CD4-positive, alpha-beta memory T cell (primary cell): ENCODE measurements at places on chromosomes 7 and 10. TPM values are rescaled to one million over a fixed set of nuclear protein-coding genes. Genes with fewer than 3 reads are reported as not detected.

DNA sequence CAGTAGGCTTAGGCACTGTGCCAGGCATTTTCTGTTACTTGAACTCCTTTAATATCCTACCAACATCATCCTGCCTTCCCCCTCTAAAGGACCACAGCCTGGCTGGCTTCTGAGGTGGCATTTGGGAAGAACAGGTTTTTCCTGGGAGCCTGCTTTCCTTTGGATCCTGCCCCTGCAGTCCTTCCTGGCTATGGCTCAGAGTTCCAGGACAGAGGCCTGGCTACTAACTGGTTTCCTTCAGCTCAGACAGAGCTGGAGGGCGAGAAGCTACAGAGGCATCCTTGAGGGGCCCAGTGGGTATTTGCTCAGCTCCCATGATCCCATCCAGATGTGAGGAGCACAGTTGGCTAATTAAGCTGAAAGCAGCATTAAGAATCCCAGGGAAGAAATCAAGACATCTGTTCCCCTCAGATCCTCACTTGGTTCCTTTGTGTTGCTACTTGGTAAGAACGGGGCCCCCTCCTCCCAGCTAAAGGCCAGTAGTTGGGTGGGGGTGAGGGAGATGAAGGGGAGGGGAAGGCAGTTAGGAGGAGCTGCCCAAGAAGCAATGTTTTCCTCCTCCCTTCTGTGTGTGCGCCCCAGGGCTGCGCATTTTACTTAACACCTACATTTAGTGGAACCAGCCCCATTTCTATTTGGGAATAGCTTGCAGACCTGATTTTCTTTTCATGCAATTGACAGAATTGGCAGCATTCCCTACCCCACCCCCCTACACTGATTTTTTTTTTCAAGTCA lies 142.6 kb upstream of the SORCS3 start:
- no peaks in the 10 kb centered on the region for H3K36me3 ChIP-seq
- H3K4me3 ChIP-seq: no peak overlapping the region
- no peaks in the 10 kb centered on the region for H3K4me1 ChIP-seq
- H3K27ac ChIP-seq: no peak overlapping the region

- no peak overlapping the region for H3K27ac ChIP-seq
- H3K4me1 ChIP-seq: peaks cover 7% of the 10 kb centered on the region
- no peak overlapping the region for H3K4me3 ChIP-seq
- DNase-seq: no peak
Observed at GRCh38 chr10:124534826-124535601, 73.4 kb downstream of the LHPP start.

- H3K36me3 ChIP-seq: no peaks in the 10 kb centered on the region
- no peak for DNase-seq
- no peak overlapping the region for H3K27ac ChIP-seq
Observed at GRCh38 chr7:51224811-51225595, 91.6 kb downstream of the COBL start.

GRCh38 chr10:89829887-89830269 lies 128.5 kb downstream of the KIF20B start:
- H3K4me3 ChIP-seq: no peak overlapping the region
- no peaks in the 10 kb centered on the region for H3K36me3 ChIP-seq
- H3K27ac ChIP-seq: no peak overlapping the region

DNA sequence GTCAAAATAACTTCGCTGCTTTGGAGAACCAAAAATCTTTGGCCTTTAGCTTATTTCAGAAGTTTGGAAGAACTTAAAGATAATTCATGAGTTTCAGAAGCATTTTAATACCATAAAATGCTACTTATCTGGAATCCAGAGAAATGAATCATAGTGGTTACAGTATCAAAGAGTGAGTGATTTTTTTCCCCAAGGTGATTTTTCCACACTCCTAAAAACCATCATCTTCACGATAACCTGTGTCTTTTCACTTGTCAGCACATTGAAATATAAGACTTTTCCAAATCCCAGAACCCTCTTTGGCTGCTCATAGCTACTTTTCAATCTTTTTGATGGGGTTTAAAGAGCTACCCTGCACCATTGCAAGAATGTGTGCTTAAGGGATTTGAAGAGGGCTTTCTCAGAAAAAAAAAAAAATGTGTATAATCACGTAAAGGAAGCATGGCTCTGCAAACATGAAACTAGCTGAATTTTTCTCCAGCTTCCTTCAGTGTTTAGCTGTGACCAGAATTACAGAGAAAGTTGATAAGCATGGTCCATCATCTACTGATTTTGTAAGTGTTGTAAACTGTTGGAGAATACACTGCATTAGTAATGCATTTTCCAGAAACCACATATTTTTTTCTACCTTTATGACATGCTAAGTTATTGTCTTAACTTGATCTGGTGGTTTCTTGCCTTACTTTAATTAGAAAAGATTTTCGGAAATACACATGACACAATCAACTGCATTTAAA lies 134.9 kb downstream of the BICC1 start:
- DNase-seq: no peak
- H3K27me3 ChIP-seq: no peaks in the 10 kb centered on the region
- H3K4me3 ChIP-seq: no peak overlapping the region
- no peaks in the 10 kb centered on the region for H3K36me3 ChIP-seq

DNA sequence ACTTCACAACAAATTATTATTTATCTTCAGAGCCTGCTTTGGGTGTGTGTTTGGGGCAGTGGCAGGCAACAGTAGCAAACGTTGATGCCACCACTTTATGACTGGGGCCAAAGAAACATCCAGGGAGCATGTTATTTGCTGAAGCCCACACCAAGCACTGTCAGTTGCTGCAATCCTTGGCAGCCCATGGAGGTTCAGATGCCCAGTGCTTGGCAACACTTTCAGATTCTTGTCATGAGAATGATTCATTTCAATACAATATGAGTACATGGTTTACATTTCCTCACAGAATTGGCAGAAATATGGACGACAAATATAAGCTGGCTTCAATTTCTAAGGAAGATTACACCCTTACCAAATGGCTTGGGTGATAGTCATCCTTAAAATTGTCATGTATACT lies 46.5 kb upstream of the GLI3 start:
- no peak overlapping the region for H3K27ac ChIP-seq
- H3K4me1 ChIP-seq: no peaks in the 10 kb centered on the region
- H3K27me3 ChIP-seq: no peaks in the 10 kb centered on the region
- no peaks in the 10 kb centered on the region for H3K36me3 ChIP-seq
- no peak overlapping the region for H3K4me3 ChIP-seq

DNA sequence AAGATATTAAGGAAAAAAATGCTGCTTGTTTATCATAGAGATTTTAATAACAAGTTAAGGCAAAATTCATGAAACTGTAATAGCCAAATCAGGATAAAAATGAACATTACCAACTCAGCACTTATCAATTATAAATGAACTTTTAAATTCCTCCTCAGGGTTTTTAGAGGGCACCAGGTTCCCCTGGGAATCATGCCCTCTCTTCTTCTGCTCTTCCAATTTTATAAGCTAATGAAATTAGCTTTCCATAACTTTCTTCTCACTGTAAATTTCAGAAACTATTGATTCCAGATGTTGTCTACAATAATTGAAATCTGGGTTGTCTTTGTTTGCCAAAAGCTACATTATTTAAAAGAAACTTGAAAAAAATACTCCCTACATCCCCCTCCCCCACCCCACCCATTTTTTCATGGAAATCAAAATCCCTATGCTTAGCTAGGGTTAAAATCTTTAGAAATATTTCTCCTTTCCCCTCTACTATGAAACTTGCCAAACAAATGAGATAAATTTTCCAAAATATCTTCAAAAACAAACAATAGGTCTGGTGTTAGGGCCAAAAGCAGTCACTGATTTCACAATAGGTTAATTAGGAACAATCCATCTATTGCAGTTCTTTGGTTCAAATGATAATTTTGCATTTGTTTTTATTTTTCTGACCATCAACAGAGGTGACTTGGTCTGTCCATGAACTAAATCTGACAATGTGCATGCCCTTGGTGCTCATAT lies 187.7 kb downstream of the DOCK4 start:
- no peak overlapping the region for H3K27ac ChIP-seq
- H3K36me3 ChIP-seq: no peaks in the 10 kb centered on the region
- H3K4me1 ChIP-seq: no peaks in the 10 kb centered on the region
- no peak overlapping the region for H3K4me3 ChIP-seq
- H3K27me3 ChIP-seq: no peaks in the 10 kb centered on the region

- H3K27ac ChIP-seq: no peak overlapping the region
- H3K36me3 ChIP-seq: peaks cover 4% of the 10 kb centered on the region
- H3K4me1 ChIP-seq: peaks cover 9% of the 10 kb centered on the region
Observed at GRCh38 chr10:125783408-125783807, 7.8 kb upstream of the MMP21 start.

DNA sequence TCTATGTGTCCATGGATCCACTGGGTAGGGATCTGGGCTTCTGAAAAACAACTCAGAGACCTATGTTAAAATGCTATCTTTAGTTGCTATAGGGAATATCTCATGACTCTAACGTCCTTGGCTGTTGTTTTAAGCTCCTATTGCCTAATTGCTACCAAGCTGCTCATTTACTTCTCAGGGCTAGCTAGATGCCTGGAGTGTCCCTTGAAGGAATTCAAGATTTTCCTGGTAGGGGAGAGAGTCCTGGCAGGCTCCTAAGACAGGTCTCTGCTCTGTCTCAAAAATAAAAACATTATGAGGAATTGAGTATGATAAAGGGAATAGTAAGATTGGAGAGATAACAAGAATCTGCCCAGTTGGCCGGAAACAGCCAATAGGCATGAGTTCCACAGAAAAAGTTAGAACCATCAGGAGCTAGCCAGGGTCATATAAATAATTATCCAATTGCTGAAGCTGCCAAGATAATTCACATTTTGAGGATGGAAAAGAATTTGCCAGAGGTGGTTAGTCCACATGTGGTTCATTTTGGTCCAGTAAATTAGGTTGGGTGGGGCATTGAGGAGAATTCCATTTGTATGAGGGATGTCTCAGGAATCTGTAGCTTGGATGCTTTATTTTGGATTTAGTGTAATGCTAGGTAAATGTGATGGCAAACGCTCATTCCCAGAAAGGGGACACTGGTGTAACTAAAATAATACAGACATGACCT lies 362.7 kb upstream of the VSTM2A start:
- no peak for DNase-seq
- H3K4me1 ChIP-seq: no peaks in the 10 kb centered on the region
- H3K4me3 ChIP-seq: no peak overlapping the region
- H3K27me3 ChIP-seq: no peaks in the 10 kb centered on the region
- no peaks in the 10 kb centered on the region for H3K36me3 ChIP-seq
- no peak overlapping the region for H3K27ac ChIP-seq

GRCh38 chr10:59808896-59809643 lies 55.8 kb upstream of the MRLN start:
- peak; percentile 48 for DNase-seq
- H3K36me3 ChIP-seq: peaks cover 65% of the 10 kb centered on the region
- H3K4me3 ChIP-seq: no peak overlapping the region
- no peaks in the 10 kb centered on the region for H3K27me3 ChIP-seq

- no peaks in the 10 kb centered on the region for H3K36me3 ChIP-seq
- no peak overlapping the region for H3K4me3 ChIP-seq
- no peak for DNase-seq
Observed at GRCh38 chr10:25694971-25695370, 239.1 kb upstream of the MYO3A start.

DNA sequence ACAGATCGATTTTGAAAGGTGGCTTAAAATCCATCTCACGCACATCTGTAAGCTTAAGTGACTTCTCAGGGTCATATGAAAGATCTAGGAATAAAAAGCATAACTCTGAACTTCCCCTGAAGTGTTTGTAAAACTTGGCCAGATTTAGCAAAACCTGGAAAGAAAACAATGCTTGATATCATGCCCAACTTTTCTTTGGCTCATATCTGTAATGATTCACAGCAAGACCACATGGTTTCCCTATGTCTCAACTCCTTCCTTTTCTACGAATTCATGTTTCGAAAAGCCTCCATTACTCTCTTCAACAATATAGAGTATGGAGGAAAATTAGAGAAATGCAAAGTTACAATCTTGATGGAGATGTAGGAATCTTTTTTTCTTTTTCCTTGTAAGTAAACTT lies 20.1 kb upstream of the CABCOCO1 start:
- no peaks in the 10 kb centered on the region for H3K27me3 ChIP-seq
- DNase-seq: no peak
- H3K27ac ChIP-seq: no peak overlapping the region
- H3K4me1 ChIP-seq: no peaks in the 10 kb centered on the region
- H3K36me3 ChIP-seq: no peaks in the 10 kb centered on the region
- no peak overlapping the region for H3K4me3 ChIP-seq

DNA sequence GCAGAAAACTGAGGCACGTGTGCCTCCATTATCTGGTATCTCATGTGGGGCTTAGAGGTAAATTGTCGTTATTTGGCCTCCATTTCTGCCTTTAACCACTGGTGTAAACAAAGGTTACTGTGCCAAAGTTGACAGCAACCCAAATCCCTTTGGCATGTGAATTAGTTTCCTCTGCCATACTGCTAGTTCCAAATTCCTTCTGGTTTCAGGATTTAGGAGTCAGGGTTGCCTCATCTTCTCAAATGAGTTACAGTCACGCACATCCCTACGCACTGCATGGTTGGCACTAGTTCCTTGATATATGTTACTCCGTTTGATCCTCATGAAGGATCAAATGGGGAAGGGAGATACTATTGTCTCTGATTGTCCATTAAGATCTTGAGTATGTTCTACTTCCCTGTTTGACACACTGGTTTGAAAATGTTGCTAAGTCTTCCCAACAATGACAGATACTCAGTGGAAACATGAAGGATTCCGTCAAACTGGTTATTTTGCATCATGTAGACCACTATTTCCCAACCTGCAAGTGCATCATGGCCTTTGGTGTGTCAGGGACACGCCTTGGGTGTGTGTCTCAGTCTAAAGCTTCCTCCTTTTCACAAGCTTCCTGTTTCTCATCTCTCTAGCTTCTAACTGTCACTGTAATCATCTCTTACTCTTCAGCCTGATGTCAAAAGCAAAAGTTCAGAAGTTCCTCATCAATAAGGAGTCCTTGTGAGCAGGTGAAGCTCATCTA lies at the start of gene LIPN:
LIPN (plus strand) TSS at position 655 of the 736 bp plus-strand sequence. CDS start 1,386 bp downstream, outside the sequence.
- H3K4me3 ChIP-seq: no peak within 1 kb of the TSS
- no peaks in the 10 kb centered on the region for H3K4me1 ChIP-seq
- no peak for DNase-seq
- H3K27me3 ChIP-seq: no peaks in the 10 kb centered on the region
- no peak within 1 kb of the TSS for H3K27ac ChIP-seq
- no peaks in the 10 kb centered on the region for H3K36me3 ChIP-seq

DNA sequence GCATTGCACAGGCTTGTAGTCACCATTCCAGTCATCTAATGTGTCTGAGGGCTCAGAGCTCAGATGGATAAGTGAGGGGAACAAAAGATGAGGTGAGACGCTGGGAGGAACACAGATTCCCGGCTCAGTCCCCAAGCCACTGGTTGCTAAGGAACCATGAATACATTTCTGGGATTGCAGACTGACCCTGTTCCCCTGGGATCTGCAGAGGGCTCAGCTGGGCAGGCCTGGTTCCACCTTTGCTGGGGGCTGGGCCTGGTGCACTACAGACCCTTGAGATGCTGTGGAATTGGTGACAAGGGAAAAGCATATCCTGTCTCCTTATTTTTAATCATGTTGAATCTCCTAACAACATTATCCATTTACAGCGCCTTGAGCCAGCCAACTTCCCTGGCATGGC lies 19.2 kb downstream of the ELFN1 start:
- H3K27ac ChIP-seq: no peak overlapping the region
- H3K27me3 ChIP-seq: no peaks in the 10 kb centered on the region
- no peaks in the 10 kb centered on the region for H3K4me1 ChIP-seq
- H3K36me3 ChIP-seq: no peaks in the 10 kb centered on the region
- no peak overlapping the region for H3K4me3 ChIP-seq

Gene FEZF1
- total RNA-seq: not detected

Gene NUDT5
- 55.6 TPM for total RNA-seq

Gene SH2D4B
- total RNA-seq: 0.17 TPM

Gene SPDYE5
- total RNA-seq: not detected

Gene GDF2
- not detected for total RNA-seq

Gene PNLIPRP2
- total RNA-seq: not detected

Gene NUTM2E
- total RNA-seq: 0.53 TPM

Gene TSPAN33
- total RNA-seq: 1.0 TPM

Gene PTPRN2
- 1.7 TPM for total RNA-seq

Gene ARHGEF5
- total RNA-seq: 9.0 TPM
